ENCODE measurements at places on chromosomes 5 and 9.
A peak's percentile ranks its signal among the peaks of the same experiment; 100 is the strongest.

DNA sequence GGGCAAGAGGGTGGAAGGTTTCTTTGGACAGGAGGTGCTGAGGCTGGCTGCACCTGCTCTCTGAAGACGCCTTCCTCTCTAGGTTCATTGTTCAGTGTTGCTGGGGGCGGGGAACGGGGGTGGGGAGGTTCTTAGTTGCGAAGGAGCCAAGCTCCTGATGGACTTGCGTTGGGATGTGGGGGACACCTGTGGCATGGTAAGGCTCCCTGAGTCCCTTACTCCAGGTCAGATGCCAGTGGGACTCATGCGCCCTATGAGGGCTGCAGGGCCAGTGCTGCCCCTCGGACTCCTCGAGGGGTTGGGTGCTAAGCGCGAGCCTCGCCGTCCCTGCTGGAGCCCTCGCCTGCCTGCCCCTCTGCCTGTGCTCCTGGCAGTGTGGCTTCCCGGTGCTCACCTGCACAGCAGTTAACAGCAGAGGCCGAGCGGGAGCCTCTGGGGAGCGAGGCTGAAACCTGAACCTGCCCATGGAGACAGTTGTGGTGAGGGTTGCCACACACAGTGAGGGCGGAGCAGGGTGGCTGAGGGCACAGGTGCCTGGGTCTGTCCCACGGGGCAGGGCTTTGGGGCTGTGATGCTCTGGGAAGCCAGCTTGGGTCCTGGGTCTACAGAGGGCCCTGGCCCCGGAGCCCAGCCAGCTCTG, 5.5 kb downstream of the RNU6ATAC start:
- DNase-seq: no peak

GRCh38 chr5:35136386-35136785, 88.6 kb upstream of the AGXT2 start:
- DNase-seq: no peak

DNA sequence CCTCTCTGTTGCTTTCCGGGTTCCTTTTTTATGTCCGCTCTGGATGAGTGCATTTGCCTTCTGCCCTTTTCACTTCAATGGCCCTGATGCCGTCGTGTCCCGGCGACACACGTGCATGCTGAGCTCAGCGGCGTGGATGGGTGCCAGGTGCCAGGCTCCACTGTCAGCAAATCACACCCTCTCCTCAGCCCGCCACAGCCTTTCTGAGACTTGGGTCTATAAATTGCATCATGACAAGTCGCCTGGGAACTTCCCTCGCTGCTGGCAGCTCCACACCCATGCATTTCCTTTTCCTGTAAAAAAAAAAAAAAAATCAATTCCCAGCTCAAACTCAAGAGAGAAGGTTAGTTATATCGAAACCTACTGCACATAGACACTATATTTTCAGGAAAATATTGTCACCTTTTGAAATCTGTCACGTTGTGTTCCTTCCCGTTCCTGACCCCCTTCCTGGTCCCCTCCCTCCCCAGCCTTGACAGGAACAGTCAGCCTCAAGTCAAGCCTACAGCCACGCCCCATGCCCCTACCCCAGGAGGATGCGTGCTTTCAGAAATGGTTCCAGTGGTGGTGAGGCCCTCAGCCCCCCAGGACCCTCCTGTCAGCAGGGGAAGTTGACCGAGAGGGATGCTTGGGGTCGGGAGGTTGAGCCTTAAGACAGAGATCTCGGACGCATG, 110.3 kb upstream of the PTCH1 start:
- peak; percentile 26 for DNase-seq

- no peak for DNase-seq
Observed at GRCh38 chr9:90420768-90421513, 221.7 kb downstream of the DIRAS2 start.

DNA sequence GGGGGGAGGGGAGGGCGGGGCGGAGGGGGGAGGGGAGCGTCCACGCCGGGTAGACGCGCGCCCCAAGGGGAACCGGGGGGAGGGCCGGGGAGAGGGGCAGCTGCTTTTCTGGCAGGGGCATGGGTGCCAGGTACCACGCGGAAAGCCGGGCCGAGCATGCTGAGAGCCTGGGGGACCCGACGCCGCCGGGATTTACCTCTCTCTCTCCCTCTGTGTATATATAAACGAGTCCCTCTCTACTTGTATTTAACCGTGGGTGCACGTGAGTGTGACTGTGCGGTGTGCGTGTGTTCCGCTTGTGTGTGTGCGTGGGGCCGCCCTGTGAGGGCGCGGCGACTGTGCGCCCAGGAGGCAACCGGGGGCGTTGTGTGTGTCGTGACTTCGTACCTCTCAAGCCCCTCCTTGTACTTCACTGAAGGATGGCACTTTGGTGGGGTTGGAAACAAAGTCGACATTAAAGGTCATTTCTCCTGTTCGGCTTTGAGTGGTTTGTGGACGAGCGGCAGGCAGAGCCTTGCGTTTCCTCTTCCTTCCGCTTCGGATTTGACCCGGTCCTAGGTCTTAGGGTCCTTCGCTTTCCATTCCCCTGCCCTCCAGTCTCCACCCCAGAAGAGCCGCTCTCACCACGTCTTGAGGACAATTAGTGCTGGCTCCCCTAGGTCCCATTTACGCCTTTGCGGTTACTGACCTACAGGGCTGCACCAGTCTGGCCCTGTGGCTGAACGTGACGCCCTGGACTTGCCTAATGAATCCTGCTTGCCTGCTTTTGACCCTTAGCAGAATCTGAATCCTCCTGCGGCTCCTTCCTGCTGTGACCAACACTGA, 36.2 kb upstream of the TTC1 start:
- DNase-seq: no peak

DNA sequence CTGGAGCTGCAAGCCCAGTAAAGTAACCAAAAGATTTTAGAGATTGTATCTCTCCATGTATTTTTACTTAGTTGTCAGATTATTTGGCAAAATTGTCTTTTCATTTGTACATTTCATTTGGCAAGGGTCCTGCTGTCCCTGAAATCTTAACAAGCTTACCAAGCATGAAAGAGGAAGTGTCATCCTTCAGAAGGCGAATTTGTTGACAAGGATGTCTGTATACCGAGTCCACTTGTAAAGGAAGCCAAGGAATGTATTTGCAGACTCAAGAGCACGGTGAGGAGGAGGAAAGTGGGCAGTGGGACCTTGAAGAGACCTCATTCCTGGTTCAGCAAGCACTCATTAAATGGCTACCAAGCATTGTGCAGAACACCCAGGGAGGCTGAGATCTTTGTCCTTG, 7.5 kb upstream of the OTULINL start:
- no peak for DNase-seq

DNA sequence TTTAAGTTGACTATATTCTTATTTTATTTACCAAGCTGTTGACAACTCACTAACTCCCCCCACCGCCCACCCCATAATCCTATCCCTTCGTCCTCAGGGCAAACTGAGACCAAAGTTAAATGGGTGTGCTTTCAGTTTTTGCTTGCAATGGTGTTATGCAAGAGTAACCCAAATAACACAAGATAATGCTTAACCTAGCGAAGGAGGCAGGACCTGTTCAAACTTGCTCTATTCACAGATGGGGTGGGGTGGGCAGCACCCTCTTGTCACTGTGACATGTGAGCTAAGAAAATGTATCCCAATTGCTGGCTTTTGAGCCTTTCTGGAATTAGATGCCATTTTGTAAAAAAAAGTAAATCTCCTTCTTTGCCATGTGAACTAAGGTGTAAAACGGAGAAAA, 40.4 kb downstream of the GLIS3 start:
- DNase-seq: no peak

DNA sequence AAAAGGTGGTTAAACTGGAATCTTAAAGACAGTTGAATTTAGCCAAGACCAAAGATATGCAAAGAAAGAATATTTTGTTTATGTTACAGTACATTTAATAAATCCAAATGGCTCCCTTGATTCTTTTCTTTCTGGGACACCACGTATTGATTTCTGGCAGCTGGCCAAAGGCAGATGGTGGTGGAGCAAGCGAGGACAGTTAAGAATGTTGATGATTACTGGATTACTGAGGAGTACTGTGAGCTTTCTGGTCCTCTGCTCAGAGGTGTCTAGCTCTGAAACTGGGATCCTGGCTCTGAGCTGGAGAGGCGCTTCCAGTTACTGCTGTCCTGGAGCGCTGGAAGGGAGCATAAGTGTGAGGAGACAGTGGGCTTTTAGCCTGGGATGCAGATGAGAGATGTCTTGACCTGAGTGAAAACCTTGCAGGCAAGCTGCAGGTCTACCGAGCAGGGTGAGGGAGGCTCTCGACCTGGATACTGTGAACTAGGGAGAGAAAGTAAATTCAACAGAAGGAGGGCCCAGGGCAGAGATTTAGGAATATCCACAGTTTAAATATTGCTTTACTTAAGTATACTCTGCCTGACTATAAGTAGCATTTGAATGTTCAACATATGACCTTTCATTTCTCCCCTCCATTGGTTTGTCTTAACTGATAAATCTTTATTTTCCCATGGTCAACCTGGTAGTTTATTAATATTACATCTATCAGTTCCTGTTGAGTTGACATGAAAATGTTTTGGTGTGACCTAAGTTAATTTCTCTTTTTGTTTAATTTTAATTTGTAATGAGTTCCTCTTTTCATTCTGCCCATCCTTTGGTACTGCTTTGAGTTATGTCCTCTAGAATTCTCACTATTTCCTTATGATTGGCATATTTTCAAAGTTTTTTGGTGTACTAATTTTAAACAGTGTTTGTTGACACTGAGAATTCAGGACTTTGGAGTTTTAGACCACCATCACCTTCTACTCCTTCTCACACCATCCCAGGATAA, 3.7 kb downstream of the SYK start:
- DNase-seq: no peak

GRCh38 chr5:139418793-139419192, 14.9 kb upstream of the SPATA24 start:
- DNase-seq: no peak

GRCh38 chr5:173310861-173311785, 17.1 kb downstream of the STC2 start:
- no peak for DNase-seq

- no peak for DNase-seq
Observed at GRCh38 chr5:138469540-138470321, 4.5 kb downstream of the EGR1 start.

DNA sequence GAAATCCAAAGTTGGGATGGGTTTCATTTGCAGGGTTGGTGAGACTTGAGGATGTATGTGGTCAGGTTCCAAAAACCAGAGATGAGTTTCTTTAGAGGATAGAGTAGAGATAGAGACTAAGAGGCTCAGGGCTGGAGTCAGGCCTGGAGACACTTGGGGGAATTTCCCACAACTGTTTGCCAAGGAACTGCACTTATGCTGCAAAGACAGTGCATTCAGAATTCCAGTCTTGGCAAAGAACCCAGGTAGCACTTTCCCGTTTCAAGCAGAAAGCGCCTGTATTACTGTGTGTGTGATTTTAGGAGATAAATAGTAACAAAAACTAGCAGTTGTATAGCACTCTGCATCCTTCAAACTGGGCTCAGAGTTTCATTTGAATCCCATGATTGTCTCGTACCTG, 55.4 kb downstream of the SNCAIP start:
- no peak for DNase-seq

DNA sequence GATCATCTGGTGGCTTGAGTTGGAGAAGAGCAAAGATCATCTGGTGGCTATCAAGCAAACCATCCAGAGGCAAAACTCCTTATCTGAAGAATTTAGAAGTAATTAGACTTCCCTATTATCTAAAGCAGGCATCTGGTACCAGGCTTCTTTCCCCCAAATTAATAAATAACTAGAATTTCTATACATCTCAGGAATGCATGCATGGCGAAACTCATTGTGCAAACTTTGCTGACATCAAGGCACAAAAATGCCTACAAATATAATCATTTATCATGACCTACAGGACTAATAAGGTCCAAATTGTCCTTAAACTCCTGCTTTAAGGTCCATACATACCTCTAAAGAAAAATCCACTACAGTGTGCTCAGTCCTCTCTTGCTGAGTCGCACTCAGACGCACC, 6.0 kb downstream of the OR13D1 start:
- no peak for DNase-seq

GRCh38 chr9:86531971-86532640, 177.9 kb upstream of the TUT7 start:
- no peak for DNase-seq

- no peak for DNase-seq
Observed at GRCh38 chr5:143041972-143042770, 272.0 kb downstream of the ARHGAP26 start.

GRCh38 chr5:172478256-172478655, 23.9 kb upstream of the SH3PXD2B start:
- no peak for DNase-seq

GRCh38 chr5:115381911-115382662, 85.6 kb upstream of the CCDC112 start:
- DNase-seq: no peak

GRCh38 chr5:1511651-1512540, 11.9 kb downstream of the LPCAT1 start:
- no peak for DNase-seq

- DNase-seq: no peak
Observed at GRCh38 chr5:34524123-34524522, 132.0 kb upstream of the RAI14 start.

- DNase-seq: no peak
Observed at GRCh38 chr5:1471240-1471853, 26.1 kb upstream of the SLC6A3 start.

DNA sequence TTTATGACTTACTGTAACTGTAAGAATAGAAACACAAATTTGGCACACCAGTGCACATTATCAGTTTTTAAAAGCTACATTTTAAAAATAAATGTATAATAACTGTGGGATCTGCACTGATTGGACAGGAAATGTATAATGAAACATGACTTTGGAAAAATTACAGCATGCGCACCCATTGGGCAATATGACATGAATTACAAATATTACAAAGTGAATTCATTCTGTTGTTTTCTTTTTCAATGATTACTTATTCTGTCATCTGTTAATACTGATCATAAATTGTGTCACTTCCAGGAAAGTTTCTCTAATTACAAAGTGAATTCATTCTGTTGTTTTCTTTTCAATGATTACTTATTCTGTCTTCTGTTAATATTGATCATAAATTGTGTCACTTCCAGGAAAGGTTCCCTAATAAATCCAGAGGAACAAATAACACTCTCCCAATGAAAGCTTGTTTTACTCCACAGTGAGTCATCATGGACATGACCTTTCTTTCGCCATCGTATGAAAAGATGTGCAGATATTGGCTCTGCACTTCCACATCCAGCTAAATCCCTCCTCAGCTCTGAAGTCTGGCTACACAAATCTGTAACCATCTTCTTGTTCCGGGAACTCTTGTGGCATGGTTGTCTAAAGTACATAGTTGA, 297.0 kb upstream of the HAPLN1 start:
- DNase-seq: no peak
